ENCODE measurements at places on chromosomes 16 and 17. TPM values are rescaled to one million over a fixed set of nuclear protein-coding genes. Genes with fewer than 3 reads are reported as not detected.

DNA sequence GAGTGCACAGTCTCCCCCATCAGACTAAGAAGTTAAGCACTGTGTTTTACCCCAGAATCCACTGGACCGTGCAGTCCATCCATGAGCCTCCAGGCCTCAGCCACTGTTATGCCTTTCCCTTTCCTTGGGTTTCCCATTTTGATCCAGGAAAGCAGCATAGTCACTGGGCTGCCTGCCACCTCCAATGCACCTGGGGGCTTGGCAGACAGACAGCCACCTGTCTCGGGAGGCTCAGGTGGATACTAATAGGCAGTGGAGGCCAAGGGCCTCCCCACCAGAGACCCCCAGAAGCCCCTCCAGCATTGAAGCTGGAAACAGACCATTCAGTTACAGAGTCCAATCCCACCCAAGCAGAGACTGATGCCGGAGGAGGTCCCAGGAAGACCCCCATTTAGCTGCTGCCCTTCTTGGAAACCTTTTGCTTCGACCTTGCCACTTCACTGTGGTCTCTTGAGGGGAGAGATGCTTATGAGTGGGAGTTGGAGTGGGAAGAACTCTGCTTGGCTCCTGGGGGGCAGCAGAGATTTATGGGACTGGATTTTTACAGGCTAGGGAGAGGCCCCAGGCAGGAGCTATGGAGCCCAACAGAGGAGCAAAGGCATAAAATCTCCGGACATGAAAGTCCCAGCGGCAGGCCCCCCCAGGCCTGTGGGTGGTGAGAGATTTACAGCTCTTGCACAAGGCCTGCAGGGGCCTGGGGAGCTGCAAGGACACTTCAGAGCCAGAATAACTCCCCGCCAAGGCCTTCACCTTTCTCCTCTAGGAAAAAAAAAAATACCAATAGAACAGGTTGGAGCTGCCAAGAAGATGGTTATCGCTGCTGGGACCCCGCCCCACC is 12.2 kb upstream of the SP2 start:
- DNase-seq: no peak

DNA sequence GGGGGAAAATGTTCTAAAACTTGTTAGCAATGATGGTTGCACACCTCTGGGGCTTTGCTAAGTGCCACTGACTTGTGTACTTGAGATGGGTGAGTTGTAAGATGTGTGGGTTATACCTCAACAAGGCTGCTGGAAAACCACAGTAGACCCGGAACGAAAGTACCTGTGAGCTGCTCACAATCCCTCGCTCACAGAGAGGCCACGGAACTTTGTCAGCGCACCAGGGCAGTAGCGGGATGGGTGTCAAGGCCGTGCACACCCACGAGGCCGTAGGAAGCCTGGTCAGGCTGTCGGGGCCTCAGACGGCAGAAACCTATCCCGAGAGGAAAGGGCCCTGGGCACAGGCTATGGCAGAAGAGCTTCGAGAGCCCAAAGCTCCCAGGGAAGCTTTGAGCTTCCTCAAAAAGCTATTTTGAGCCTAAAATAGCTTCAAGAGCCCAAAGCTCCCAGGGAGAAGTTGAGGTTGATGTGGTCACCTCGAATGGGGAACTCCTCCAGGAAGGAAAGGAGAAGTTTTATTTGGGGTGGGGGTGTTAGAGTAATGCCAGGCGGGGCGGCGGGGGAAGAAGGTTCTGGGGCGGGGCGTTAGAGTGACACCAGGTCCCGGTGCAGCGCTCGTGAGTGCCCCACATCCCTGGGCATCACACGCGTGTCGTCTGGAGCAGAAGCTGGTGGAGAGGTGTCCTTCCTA is 19.0 kb downstream of the CBFA2T3 start:
- no peak for DNase-seq

The TAC4 gene
- total RNA-seq: not detected

GRCh38 chr17:35778641-35779196 is 16.7 kb downstream of the MMP28 start:
- DNase-seq: no peak

GRCh38 chr17:32882734-32883133 is 5.8 kb upstream of the MYO1D start:
- DNase-seq: no peak

DNA sequence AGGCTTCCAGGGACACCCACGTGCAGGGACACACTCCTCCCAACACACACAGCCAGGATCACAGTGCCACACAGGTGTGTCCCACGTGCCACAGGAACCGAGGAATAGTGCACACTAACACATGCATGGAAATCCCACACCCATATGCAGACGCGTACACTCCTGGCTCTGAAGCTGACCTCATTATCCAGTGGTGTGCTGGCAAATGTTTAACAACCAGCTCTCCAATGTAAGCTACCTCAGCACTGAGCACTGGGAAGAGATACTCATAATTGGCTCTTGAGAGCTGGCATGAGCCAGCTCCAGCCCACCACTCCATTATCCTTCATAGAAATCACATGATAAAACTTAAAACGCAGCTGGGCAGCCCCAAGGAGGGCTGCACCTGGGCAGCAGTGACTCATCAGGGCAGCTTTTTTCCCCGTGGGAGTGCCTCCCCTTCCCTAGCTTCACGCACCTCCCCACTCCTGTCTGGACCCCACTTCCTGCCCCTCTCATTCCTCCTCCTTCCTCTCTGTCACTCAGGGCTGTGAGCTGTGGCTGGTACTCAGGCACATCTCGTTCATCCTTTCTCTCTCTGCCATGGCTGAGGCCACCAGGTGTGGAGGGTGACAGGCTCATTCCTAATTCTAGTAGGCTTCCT is 14.9 kb upstream of the TBX21 start:
- DNase-seq: no peak

Data from left ventricle myocardium superior (tissue), 1 donor.